ENCODE measurements at places on chromosomes 4 and X.

GRCh38 chrX:154596290-154596929 lies 11.5 kb downstream of the CTAG1A start:
- DNase-seq, result no peak

DNA sequence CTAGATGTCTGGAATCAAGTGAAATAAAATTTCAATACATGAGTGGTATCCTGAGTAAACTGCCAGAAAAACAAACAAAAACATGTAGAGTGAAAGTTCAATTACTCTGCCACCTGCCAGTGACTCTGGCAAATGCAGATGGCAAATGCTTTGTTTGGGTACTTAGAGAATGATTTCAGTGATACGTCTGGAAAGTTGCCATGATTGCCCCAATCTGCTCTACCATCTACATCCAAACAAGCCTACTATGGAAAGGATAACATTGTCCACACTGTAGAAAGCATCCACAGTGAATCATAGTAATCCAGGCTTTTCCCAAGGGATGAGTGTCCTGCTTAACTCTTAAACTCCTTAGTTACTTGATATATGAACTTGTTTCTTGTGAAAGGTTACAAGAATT lies 3.4 kb downstream of the SPATA4 start:
- DNase-seq, result no peak

GRCh38 chrX:102765809-102766208 lies 45.3 kb downstream of the GPRASP3 start:
- DNase-seq, result no peak

GRCh38 chr4:40622913-40623312 lies 6.8 kb downstream of the RBM47 start:
- no peak for DNase-seq

DNA sequence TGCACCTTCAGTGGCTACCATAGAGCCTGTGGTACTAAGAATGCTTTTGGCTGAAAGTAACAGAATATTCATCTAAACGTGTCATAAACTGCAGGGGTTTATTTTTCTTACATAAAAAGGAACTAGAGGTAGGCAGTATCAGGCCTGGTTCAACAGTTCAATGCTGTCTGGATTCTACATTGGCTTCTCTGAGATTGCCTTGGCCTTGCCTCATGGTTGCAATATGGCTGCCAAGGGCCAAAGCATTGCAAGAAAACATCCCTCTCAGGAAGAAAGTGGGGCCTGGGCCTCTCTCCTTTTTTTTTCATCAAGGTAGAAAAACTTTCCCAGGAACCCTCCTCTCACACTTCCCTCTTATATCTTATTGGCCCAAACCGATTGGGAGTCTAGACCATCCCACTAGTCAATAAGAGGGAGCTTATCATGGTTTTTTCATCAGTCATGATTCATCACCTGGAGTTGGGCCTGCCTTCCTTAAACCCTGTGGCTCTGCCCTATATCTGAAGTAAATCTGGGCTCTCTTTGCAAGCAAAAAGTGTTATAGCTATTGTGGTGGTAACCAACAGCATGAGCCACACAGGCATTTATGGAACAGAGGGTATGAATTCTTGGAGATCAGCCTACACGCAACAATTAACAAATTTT lies 1.8 kb upstream of the DOCK11 start:
- no peak for DNase-seq

DNA sequence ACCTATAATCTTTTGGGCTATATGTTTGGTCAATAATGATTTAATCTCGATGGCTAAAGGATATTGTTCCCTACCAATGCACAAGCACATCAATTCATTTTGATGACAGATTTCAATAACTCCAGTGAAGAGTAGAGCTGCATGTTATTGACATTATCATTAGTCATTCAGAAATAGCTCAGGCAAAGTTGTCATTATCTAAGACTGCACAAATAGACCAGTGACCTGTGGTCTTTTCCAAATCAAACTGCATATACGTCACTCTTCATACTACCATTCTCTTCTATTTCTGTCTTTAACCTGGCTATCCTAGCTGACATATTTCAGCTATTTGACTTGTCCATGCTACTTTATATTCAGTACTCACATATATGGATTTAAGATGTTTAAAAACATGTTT lies 1050.8 kb downstream of the C4orf33 start:
- no peak for DNase-seq

DNA sequence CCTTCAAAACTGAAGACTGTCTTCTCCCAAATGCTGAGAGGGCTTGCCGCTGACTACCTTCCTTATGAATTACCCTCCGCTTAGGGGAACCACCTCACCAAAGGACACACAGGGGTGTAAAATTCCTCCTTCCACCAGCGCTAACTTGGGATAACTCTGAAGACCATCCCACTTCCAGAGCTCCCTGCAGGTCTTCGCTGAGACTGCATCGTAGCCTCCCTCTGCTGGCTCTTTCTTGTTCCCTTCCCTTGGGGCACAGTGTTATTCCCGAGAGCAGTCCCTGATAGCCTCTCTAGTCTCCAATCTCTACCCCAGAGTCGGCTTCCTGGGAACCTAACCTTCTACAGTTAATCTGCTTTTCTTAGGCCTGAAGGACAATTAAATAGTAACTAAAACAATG lies 725.5 kb upstream of the ATOH1 start:
- no peak for DNase-seq

GRCh38 chr4:164606478-164606877 lies 147.5 kb upstream of the SMIM31 start:
- no peak for DNase-seq

- no peak for DNase-seq
Observed at GRCh38 chrX:27890611-27891010, 82.8 kb downstream of the MAGEB10 start.

DNA sequence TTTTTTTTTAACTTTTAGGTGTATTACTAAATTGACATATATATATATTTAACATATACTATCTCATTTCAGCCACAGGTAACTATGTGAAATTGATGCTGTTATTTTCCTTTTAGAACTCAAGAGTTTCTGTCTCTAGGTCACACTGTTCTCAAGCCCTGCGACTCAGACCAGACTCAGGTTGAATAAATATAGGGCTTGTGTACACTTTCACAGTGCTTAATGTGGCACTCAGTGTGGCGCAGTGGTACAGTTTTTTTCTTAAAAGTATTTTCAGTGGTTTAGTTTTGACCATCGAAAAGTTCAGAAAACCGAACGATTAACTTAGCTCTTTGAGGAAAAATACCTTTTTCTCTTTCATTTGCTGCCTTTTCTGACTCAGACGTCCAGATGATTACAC lies 24.7 kb downstream of the PACRGL start:
- DNase-seq, result no peak

DNA sequence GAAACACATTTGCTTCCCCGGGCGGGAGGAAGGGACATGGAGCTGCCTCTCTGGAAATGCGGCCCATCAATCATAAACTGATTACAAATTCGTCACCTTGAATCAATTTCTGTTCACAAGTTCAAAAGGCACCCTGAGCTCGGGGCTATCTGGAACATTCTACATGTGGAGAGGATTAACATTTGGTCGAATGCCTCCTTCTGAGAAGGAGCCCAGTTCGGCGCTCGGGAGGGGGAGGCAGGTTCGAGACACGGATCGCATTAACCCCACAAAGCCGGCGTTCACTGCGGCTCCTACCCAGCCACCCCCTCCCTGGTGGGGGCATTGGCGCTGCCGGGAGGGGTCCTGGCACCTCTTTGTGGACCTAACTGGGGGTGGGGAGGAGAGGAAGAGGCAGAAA lies 108.0 kb downstream of the CPZ start:
- DNase-seq, result no peak

Measured in stimulated activated CD8-positive, alpha-beta memory T cell treated with anti-CD3 and anti-CD28 coated beads, Interleukin-4, amount 100 ng/mL, for 1 hour (primary cell).